CD4-positive, alpha-beta T cell treated with Interleukin-15 for 1 hour (primary cell): ENCODE measurements at places on chromosomes 12 and 14.

DNA sequence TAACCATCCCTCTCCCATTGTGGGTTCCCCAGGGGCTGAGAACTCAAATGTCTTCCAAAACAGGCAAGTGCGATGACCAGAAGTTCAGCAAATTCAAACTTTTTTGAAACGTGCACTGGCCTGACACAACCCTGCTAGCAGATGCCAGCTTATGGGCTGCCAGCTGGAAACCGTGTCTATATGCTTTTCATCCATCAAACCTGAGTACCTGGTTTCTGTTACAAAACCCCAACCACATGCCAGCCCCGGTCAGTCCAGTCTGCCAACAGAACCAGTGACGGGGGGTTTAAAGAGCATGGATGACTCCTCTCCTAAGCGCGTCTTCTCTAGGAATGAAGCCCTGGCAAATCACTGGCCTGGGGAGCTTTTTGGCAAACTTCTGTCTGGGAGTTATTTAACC, 189.7 kb downstream of the TTC7B start:
- no peak for DNase-seq

DNA sequence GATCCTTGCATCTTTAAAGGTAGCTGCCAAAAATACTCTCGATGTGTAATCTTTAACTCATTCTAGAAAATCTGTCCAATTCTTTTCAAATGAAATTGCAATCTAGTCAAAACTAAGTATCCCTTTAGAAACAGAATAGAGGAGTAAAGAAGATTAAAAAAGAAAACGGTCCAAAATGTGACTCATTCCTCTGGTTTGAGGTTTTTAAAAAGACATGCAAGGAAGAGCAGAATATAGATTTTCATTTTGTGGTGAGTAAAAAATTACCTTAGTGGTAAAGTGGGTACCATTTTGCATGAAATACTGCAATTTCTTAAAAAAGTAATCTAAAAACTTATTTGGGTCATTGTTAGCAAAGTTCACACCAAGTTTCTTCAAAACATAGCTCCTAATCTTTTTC, 108.4 kb downstream of the BRMS1L start:
- DNase-seq = no peak

DNA sequence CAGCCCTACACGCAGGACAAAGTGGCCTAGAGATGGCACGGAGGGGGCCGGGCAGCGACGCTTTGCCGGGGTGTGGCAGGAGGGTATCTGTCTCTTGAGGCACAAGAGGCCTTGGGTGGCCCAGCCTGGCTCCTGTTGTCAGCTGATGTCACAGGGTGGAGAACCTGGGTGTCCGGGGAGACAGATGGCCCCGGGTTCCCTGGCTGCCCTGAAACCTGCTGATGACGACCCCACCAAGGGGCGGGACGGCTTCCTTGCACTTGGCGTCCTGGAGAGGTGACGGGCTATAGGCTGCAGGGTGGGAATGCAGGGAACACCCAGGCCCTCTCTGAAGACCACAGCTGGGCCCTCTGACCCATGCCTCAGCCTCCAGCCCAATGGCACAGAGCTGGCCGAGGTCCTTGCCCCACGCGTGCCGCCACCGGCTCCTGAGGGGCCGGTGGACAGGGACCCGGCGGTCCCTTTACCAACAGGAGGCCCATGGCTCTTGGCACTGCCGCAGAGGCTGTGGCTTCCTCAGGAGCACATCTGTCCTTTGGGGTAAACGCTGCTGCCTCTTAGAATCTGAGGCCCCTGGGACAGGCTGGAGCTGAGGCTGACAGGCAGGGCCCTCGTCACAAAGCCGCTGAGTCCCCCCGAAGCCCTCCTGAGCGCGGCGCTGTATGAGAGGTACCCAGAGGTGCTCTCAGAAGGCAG, 16.4 kb downstream of the TRMT61A start:
- DNase-seq = no peak

DNA sequence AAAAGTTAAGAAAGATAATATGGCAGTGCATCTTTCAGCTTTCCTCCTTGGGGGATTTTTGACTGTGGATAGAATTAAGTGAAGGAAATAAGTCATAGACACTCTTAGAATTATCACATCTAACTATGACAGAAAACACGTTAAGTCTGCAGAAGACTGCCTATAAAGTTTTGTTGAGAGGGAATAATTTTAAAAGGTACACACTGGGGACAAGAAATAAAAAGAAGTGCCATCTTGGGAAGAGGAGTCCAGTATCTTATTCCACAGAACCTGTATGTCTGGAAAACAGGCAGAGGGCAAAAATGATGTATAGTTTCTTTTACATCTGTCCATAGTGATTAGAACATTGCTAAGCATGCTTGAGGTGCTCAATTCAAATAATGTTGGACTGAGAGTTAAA, 80.7 kb downstream of the IGF1 start:
- DNase-seq = no peak
